ENCODE measurements at places on chromosomes 2 and 18.

DNA sequence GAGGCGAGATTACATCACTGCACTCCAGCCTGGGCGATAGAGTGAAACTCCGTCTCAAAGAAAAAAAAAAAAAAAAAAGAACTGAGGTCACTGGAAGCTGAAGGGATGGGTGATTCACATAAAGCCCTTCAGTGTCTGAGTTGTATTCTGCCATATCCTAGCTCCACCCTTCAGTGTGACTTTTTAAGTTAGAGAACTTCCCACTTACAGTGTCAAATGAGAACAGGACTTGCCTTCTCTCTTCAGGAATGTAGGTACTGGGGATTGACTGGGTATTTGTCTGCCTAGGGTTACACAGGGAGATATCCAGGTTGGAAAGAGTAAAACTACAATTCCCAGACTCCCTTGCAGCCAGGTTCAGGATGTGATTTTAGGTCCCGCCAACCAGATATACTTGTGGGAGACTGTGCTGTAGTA, 37.9 kb downstream of the EHD3 start:
- no peak for DNase-seq

- peak; percentile 1 for DNase-seq
Measured at GRCh38 chr2:207635468-207636200, 10.4 kb upstream of the METTL21A start.

DNA sequence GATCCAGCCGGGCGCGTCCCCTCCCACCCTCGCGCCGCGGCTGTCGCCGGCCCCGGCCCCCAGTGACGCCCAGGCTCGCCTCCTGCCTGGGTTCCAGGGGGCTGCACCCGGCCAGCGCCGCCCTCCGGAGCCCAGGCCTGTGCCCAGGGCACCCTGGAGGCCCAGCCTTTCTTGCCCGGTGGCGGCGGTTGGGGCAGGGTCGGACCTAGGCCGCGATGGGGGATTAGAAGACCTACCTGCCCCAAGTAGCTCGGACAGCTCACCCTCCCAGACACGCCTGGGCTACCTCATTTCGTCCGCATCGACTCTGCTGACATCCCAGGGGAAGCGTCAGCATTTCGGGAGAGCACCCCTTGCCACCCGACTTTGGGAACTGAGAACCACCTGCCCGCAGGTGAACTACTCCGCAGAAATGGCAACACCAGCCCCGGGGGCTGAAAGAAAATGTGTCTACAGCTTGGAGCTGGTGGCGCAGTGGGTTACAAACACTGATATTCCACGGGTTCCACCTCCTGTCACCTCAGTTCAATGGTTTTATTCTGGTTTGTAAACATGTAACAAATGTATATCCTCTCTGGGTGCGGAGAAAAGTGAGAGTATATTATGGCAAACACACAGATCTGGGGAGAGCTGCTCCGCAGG, 834 bp upstream of the ARL4C start:
- no peak for DNase-seq

GRCh38 chr2:74694281-74694680, 40.2 kb downstream of the SEMA4F start:
- peak; percentile 54 for DNase-seq

GRCh38 chr2:210496512-210496911, 20.0 kb upstream of the LANCL1 start:
- DNase-seq: peak; percentile 48

- no peak for DNase-seq
Measured at GRCh38 chr18:36189486-36189885, 2.2 kb downstream of the MOCOS start.

DNA sequence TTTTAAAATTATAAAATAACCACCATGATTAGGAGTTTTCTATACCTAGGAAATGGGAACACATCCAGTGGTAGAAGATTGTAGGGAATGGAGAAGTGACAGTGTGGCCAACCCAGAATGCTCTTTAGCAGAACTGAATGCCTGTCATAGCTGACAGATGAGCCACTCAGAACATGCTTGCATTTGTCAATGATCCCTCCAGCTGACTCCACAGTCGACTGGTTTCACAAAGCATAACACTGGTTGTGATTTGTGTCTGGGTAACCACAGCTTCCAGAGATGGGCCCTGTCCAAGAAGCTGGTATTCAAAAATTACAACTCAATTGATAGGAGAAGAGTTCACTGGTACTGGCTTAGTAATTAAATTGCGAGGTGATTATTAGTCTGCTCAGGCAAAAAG, 9.0 kb upstream of the CTIF start:
- DNase-seq: peak; percentile 18

DNA sequence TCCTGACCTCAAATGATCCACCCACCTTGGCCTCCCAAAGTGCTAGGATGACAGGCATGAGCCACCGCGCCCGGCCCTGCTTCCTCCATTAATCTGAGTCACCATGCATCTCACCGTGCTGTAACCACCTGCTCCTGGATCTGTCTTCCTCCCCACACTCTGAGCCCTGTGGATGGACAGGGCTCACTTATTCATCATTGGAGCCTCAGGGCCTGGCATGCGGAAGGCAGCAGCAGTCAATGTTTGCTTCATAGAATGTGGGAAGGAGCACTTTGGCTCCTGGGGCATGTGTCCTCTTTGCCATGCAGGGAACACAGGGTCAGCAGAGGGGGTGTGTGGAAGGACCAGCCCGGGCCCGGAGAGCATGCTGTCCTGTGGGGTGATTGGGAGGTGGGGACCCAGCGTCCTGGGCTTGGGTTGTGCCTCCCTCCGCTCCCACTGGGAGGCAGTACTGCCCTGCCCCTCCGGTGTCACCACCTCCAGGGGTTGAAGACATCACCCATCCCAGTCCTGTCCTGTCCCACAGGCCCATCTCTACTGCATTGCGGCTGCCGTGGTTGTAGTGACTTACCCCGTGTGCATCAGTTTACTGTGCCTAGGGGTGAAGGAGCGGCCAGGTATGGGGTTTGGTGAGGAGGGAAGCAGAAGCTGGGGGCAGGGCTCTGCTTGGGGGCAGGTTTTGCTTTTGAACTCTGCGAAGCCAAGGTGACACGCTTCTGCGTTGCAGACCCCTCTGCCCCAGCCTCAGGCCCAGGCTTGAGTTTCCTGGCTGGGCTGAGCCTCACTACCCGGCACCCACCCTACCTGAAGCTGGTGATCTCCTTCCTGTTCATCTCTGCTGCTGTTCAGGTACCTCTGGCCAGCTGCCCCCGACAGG, 11.5 kb downstream of the MFSD2B start:
- peak; percentile 37 for DNase-seq

GRCh38 chr2:74554820-74555531, 456 bp downstream of the DOK1 start:
- DNase-seq: no peak

DNA sequence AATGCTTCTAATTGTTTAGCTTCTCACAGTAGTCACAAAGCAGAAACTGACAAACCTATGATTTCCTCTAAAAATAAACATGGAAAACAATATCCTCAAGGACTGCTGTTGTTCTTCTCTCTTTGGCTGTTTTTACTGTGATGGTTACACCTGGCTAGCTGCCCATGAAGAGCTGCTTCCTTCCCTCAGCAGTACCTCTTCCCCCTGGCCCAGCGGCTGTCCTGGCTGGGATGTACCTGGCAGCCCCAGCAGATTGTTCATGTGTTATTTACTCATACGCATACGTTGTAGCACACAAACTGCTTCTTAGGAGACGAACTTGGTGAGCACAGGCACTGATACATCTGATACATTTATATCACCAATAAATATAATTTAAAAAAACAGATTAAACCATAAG, 27.4 kb downstream of the NEMP2 start:
- DNase-seq: no peak

DNA sequence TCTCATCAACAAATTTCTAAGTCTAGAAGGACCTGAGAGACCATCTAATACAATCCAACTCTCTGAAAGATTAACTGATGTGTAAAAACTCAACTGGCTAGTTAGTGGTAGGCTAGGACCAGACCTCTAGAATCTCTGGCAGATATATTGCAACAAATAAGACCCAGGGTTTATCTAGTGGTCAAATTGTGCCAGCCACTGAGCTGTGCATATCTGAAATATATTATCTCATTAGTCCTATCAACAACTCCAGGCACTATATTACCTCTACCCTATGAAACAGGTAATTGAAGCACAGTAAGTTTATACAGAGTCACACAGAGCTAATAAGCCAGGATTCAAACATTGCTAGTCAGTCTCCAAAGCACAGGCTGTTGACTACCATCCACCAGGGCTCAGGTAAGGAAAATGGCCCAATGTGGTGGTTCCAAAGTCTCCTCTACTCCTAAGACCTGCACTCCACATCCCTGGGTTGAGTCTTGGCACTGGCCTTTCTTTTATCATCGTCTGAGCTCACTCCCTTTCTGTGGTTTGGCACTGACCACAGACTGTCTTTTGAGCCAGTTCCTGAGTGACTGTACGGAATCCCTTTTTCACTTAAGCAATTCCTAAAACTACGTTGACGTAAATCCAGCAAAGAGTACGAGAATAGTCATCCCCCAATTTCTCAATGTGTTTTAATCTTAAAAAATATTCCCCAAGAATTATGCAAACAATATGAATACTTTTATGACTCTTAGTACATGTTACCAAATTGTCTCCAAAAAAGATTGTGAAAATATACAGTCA, 11.9 kb upstream of the PID1 start:
- DNase-seq: no peak

GRCh38 chr18:59520562-59521355, 161.7 kb upstream of the LMAN1 start:
- DNase-seq: no peak

- DNase-seq: no peak
Measured at GRCh38 chr18:46832849-46833248, 76.0 kb upstream of the ST8SIA5 start.

DNA sequence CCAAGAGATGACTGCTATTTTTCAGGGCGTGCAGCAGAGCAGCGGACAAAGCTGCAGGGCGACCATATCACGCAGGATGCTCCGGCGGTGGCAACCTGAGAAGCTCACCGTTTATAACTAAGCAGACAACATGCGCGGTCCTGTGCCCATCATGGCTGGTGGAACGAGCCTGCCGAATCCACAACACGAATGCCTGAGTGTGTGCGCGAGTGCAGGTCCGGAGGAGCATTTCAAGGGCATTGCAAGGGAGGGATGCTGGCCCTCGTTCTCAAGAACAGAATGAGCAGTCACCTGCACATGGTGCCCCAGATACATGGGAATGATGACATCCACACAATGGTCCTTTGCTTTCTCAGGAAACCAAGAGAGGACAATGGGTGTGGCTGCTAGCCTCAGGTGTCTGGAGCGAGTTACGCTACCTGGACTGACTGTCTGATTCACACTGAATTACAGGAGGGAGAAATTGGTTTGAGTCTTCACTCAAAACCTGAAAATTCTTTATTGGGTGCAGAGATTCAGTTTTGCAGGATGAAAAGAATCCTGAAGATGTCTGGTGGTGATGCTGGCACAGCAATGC, 39.8 kb downstream of the TBC1D8 start:
- DNase-seq: no peak

GRCh38 chr18:49727816-49728215, 85.5 kb downstream of the ACAA2 start:
- no peak for DNase-seq

GRCh38 chr2:197949224-197949623, 144.8 kb downstream of the PLCL1 start:
- DNase-seq: no peak

- no peak for DNase-seq
Measured at GRCh38 chr18:8253944-8254343, 355.3 kb upstream of the RAB12 start.

DNA sequence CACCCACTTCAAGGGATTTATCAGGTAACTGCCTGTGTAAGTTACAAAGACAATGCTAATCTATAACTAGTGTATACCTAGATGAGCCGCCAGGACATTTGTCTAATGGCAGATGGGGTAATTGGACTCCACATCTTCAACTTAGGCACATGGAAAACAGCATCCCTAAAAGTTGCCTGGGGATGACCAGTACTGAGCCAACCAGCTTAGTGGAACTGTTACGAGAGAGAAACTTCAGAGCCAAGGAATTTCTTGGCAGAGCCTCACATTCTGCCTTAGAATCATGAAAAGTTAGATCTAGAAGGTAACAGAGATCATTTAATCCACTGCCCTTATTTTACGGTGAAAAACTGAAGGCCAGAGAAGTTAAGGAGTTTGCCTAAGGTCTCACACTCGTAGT, 15.5 kb upstream of the CLASP1 start:
- no peak for DNase-seq

GRCh38 chr2:70519453-70519852, 34.2 kb downstream of the TGFA start:
- DNase-seq: no peak

- DNase-seq: no peak
Measured at GRCh38 chr2:33358878-33359277, 117.6 kb upstream of the RASGRP3 start.

GRCh38 chr2:4561196-4561595, 857.8 kb downstream of the DCDC2C start:
- DNase-seq: no peak

All from Kasumi-1 (cell line).